ENCODE measurements at places on chromosomes 2 and 18. TPM values are rescaled to one million over a fixed set of nuclear protein-coding genes. Genes with fewer than 3 reads are reported as not detected.

- DNase-seq, result no peak
Observed at GRCh38 chr2:29246383-29247300, 131.4 kb downstream of the CLIP4 start.

DNA sequence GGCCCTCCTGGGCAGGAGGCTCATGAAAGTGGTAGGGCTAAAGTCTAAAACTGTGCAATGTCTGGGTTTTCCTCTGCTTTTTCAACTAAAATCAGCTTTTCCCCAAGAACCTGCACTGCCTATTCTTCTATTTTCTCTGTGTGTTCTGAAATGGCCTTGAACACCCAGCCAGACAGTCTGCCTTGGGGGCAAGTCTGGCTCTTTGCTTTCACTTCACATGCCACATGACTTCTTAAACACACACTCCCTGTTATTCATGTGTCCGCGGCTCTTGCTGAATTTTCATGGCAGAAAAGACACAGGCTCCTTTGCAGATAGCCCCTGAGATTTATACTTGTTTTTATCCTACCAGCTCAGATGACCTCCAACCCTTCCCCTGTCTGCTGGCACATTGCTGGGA, 10.6 kb upstream of the RPIA start:
- DNase-seq, result no peak

GRCh38 chr2:175111200-175111657, 56.8 kb downstream of the ATF2 start:
- DNase-seq, result no peak

PFN4 gene
- total RNA-seq, result not detected

- no peak for DNase-seq
Observed at GRCh38 chr2:40118622-40119021, 333.3 kb downstream of the SLC8A1 start.

GRCh38 chr2:79179036-79179435, 19.5 kb upstream of the REG3A start:
- no peak for DNase-seq

DUSP11 gene
- total RNA-seq, result 15.6 TPM

DNA sequence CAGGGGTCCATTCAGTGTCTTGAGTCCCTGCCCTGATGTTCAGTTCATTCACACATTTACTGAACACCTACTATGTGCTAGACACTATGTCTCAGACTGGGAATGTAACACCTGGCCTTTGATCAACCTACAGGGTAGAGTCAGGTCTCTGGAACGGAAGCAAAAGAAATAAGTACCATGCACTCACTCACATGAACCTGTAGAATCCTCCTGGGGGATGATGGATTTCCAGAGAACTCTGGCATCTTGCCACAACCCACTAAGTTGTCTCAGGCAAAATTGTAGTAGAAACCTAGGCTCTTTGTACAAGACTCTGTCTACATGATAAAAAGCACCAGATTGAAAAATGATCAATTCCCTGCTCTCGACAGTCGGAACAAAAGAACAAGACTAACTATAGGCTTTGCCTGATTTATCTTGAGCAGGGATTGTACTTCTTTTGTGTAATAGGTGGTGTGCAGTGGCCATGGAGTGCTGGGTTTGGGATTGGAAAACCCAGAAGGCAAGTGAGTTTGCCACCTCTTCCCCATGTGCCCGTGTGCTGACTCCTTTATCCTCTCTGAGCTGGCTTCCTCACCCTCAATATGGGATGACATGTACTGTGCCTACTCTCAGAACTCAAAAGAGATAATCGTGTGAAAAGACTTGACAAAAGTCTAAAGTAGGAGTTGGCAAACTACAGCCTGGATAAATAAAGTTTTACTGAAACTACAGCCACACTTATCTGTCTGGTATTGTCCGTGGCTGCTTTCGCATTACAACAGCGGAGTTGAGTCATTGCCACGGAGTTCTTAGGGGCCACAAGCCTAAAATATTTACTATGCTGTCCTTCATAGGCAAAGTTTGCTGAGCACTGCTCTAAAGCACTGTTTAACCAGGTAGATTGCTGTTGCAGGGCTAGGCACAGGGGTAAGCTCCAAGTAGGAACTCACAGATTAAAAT, 4.4 kb downstream of the CAPN14 start:
- DNase-seq, result no peak

- no peak for DNase-seq
Observed at GRCh38 chr2:184336688-184337087, 261.6 kb upstream of the ZNF804A start.

- DNase-seq, result no peak
Observed at GRCh38 chr2:159882130-159882745, 84.2 kb upstream of the CD302 start.

DNA sequence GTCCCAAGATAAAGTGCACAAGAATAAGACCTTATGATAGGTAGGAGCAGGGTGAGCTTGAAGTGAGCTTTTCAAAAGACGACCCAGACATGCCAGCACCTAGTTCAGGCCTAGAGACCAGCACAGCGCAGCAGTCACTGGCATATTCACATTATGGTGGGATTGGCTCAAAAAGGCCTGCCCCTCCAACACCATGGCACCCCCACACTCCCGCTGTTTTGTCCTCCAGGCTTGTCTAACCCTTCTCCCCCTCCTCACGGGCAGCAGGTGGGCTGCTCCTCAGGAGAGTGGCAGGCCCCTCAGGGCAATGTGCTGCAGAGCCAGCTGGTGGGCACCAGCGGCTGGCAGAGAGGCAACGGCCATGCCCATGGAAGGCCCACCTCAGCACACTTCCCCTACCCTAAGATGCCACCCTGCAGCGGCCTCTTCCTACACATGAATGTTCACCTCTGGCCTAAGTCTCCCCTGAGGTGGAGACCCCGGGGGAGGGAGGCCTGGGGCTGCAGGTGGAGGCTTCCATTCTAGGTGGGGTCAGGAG, 25.6 kb downstream of the EMX1 start:
- DNase-seq, result no peak

- no peak for DNase-seq
Observed at GRCh38 chr2:9247786-9248185, 41.2 kb downstream of the ASAP2 start.

DNA sequence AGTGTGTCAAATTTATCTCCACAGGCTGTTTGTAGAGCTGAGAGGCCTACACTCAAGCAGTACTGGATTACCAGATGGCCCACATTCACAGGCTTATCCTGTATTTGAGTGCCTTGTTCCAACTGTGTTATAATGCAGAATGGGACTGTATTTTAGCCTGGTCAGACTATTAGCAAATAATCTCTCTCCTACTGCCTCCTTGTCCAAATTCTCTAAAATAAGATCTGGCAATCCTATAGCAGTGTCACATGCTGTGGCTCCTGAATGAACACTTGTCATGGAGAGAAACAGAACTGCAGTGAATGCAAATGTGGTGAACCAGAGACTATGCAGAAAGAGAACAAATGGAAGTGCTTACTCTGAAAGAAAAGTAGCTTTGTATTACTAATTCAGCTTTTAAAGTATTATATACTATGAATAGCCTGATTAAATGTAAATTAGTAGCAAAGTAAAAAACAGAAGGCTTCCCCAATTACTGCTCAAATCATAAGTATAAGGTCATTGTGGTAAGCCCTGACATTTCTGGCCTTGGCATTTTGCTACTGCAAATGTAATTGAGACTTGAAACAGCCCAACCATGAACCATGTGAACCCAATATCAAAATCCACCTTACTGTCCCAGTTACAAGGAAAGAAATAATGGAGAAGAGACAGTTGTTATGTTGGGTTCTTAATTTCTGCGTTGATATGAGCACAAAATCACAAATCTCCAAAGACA, 80.0 kb downstream of the MAP4K3 start:
- DNase-seq, result no peak

CD302 gene
- 31.4 TPM for total RNA-seq

- DNase-seq, result no peak
Observed at GRCh38 chr2:146429366-146429765, 1415.5 kb upstream of the ACVR2A start.

GRCh38 chr2:207240649-207241048, 74.9 kb upstream of the KLF7 start:
- no peak for DNase-seq
